ENCODE measurements at places on chromosomes 16 and 17.

- DNase-seq = peak; percentile 51
Observed at GRCh38 chr17:4498461-4499397, at the start of gene SPNS2. SPNS2 (plus strand) TSS chr17:4498881; CDS start chr17:4499048, 167 bp downstream.

GRCh38 chr16:56911771-56912571, 20.0 kb upstream of the HERPUD1 start:
- DNase-seq = no peak

- DNase-seq = no peak
Observed at GRCh38 chr16:11386054-11386680, 40.9 kb downstream of the RMI2 start.

DNA sequence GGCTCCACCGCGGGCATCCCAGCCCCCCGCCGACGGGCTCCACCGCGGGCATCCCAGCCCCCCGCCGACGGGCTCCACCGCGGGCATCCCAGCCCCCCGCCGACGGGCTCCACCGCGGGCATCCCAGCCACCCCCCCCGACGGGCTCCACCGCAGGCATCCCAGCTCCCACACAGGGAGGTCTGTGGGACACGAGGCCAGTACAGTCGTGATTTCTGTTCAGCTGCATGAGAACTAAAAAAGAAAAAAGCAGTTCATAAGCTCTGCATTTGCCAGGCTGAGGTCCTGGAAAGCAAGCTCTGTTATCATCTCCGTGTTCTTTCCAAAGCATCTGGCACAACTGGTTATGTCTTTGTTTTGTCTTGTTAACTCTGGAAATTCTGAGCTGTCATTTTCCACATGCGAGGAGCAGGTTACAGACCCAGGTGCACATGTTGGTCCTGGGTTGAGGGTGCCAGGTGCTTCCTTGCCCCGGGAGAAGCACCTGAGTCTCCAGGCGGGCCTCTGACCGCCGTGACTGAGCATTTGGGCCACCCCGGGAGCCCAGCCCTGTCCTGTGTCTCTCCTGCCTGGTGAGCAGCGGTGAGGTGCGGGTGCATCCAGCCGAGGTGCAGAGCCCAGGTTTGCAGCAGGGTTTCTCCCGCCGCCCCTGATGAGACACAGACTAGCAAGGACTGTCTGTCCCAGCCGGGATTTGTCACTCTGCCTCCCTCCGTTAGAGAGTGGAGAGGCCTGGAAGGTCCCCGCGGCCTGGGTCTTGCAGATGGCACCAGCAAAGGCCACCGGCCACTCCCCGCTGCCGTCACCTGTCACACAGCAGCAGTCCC, 9.9 kb upstream of the WFIKKN1 start:
- no peak for DNase-seq

GRCh38 chr17:56581635-56582627, 11.6 kb upstream of the NOG start:
- no peak for DNase-seq

DNA sequence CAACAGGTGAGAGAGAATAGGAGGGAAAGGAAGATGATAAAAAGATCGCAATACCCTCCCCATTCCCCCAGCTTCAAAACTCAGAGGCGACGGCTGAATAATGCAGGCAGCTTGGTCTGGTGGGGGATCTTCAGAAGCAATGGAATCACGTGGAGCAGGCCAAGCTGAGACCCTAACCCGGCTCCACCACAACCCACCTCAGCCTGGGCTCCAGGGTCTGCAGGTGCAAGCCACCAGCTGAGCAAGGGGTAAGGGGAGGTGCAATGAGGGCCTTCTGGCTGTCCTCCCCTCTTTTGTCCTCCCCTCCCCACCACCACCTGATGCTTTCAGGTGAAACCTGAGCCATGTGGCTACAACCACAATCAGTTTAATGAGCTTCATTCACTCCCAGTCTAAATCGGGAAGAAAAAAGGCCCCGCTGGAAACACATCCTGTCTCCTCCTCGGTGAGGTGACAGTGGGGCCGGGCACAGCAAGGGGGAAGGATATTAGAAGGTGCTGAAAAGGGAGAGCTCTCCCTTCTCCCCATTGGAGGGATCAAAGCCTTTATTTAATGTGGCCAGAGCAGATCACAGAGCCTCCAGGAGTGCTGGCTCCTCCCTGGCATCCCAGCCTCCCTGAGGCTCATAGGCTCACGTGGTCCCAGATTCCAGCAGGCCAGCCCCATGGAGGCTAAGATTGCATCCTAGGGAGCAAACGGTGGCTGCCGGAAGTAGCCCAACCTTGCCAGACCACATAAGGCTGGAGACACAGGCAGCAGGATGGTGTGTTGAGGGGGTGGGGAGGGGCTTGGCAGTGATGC, 261.0 kb downstream of the SOX9 start:
- DNase-seq = no peak

DNA sequence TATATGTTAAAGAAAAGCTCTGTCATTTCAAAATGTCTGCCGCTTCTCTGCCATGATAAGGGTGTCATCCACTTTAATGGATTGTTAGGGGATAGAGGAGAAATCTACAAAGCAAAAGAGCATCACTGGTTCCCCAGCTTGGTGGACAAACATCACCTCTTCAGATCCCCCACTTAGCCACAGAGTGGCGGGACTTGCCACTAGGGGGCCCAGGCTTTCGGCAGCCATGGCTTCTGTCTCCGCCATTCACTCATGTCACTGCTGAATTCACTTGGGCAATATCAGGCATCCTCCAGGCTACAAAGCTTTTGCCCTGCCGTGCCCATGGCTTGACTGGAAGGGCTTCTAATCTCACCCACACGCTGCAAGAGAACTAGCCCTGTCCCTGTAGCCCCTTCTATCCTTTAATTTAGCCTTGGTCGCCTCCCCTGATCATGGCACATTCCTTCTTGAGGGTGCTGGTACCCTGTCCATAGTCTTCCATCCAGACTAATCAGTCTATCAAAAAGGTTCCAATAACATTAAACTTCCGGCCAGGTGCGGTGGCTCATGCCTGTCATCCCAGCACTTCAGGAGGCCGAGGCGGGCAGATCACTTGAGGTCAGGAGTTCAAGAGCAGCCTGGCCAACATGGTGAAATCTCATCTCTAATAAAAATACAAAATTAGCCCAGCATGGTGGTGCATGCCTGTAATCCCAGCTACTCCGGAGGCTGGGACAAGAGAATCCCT, 34.7 kb downstream of the SBK1 start:
- peak; percentile 65 for DNase-seq

GRCh38 chr17:7313088-7313889, 1.9 kb downstream of the GPS2 start:
- DNase-seq = no peak

DNA sequence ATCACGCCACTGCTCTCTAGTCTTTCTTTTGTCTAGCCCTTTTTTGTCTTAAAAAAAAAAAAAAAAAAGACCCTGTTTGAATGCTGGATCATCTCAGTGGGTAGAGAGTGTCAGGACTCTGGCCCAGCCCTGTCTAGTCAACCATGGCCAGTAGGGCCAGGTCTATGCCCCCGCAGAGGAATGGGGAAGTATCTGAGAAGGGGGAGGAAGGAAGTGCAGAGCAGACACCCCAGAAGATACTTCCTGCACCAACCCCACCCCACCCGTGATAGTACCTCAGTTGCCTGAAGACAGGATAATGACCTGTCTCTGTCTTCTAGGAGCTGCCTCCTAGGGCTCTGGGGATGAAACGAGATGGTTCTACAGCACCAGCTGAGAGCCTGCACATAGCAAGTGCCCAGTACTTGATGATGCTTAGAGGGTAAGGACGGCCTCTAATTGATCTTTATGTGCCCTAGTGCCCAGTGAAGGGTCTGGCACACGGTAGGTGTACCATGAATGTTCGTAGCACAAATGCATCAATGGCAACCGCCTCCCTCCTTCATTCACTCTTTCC, 55.4 kb downstream of the ABAT start:
- no peak for DNase-seq

DNA sequence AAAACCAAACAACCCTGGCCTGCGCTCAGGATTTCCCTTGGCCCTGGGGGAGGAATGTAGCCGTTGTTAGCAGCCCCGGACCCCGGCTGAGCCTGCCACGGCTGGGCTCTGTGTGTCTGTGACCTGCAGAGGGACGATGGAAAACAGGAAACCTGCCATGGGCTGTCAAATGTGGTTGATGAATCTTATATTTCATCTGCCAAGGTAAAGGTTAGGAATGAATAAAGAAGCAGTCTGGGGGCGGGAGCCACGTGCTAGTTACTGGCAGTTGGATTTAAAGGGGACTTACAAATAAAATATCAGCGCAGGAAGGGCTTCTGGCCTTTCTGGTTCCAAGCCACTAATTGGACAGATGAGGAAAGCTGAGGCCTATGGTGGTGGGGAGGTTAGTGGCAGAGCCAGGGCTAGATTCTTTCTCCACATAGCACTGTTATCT, at the start of gene KRT23:
TSS of gene KRT23 (minus strand) at position 263 of the 436 bp plus-strand sequence. CDS start 1,043 bp downstream, outside the sequence.
- DNase-seq = no peak

GRCh38 chr17:4142107-4142900, 526 bp downstream of the ZZEF1 start:
- peak; percentile 26 for DNase-seq

Measured in CD4-positive, alpha-beta T cell treated with Interleukin-2 at 100 ng/mL for 4 hours (primary cell).